EL (cell line): ENCODE measurements at places on chromosomes 7 and 10.

- no peak for DNase-seq
Measured at GRCh38 chr7:101031082-101031481, 11.2 kb downstream of the MUC17 start.

DNA sequence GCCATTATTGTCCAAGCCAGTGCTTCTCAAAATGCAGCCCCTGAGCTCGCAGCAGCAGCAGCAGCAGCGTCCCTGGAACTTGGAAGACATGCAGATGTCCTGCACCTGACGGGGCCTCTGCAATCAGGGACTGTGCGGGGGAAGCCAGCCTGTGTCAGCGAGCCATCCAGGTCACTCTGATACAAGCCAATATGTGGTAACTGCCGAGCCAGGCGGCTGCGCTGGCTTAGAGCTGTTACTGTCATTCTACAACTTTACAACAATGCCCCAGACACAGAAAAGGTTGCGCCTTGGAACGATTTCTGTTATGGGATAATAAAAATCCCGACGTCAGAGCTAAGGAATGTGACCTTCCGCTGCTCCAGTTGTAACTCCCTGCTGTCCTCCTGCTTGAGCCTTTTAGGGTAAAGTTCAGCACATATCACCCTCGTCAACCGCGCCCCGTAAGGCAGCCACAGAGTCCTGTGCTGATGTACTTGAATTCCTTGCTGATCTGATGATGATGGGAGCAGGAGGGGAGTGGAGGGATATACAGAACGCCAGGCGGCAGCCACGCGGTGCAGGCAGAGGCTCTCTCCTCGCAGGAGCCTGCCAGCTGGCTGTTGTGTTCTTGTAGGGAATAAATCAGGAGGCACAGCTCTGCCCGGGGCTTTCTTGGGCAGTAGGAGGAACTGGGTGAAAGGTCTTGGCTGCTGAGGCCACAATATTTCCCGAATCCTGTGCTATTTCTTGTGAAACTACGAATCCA, 20.0 kb upstream of the CRYGN start:
- peak; percentile 95 for DNase-seq

DNA sequence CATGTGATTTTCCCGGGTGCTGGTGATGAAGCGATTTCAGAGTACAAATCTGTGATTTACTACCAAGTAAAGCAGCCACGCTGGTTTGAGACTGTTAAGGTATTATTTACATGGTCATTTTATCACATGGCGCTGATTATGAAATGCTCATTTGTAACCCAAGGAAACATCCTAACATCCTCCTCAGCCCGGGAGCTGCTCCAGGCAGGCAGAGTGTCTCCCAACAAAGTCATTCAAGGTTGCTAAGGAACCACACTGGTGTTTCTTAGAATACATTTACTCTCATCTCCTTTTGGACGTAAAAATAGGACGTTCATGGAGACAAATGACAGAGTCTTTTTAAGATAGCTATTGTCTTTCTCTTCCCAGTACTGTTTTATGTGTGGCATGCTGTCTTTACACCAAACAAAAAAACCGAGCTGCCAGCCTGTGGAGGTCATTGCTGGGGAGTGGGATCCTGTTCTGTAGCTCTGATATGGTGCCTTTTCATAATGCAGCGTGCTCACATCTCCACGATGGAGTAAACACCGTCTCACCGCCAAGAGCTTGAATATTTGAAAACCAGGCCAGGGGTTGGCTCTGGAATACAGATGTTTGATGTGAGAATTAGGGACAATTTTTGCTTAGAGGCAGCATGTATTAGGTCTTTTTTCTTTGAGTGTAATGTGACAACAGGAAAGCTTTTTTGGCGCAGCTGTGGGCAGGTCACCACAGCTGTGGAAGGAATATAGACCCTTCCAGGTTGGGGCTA, 119.6 kb downstream of the DOCK1 start:
- no peak for DNase-seq

DNA sequence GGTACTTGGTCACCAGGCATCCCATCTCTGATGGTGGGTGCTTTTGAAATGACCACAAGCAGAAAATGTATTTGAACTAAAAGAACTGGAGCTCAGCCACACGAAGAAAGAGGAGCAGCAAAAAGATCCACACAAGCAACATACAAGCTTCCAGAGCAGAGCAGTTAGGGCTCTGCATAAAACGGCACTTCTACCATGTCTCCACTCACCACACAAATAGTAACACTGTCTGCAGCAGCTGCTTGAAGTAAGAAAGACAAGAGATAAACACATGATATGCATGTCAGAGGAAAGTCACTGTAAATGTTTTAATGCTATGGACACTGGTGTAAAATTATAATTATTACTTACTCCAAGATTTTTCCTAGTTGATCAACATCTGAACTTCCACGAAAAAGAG, 32.5 kb upstream of the FAM133B start:
- DNase-seq: no peak

GRCh38 chr10:91135113-91135512, 85.3 kb upstream of the PCGF5 start:
- DNase-seq: no peak
